ENCODE measurements at places on chromosomes 12 and 14. TPM values are rescaled to one million over a fixed set of nuclear protein-coding genes. Genes with fewer than 3 reads are reported as not detected.

DNA sequence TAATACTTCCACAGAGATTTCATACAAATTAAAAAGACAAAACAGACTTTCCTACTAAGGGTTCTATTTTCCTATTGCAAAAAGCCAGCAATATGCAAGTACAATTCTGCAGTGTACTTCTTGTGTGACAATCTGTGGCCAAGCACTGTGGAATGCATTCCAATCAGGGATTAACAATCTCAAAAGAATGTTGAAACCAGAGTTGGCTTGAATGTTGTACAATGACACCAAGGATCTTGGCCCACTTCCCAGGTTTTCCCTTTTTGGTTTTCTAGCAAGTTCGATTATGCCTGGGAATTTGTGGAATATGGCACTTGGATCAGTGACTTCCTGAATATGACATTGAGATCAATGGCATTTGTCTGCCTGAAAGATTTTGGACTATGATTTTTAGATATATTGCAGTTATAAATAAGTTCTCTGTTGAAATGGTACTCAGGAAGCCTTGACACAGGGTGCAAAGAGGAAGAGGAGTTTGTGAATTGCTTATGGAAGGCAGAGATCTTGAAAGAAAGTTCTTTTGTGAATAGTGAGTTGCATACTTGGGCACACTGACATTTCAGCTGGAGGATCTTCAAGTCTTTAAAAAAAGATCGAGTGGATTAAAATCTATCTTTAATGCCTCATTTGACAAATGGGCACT is 81.4 kb upstream of the FERMT2 start:
- no peak for DNase-seq

IAPP gene
- total RNA-seq = not detected

DNA sequence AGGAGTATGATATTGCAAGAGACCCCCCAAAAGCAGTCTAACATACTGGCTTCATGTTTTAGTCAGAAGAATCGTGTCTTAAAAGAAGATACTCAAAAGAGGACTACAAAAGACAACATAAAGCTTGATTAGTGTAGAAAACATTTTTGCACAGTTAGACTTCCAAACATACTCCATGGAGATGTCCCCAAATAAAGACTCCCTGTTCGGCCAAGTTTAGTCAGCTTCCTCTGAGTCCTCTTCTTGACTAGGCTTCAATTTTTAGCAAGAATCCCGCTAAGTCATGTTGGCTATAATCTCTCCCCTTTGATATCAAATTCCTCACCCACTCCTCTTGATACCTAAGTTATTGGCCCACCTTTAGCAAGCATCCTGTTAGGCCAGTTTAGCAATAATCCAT is 298.0 kb downstream of the RMST start:
- DNase-seq = no peak

YEATS4 gene
- 7.7 TPM for total RNA-seq

DNA sequence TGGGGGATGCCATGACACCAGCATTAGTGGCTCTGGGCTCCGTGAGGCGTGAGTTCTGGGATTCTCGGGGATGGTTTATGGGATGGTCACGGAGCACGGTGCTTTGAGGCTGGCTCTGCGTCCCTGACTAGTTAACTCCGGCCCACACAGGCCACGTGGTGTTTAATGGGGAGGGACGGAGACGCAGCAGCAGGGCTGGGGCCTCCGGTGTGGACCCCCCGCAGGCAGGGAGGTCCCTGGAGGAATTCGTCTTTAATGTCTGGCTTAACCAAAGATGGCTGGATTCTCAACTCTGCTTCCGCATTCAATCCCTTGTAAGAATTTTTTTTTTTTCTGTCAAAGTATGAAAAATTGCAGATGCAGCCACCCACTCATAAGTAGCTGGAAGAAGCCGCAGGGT is 86.4 kb upstream of the RFLNA start:
- DNase-seq = no peak

- no peak for DNase-seq
These were observed 39.8 kb downstream of the RNF34 start for GRCh38 chr12:121439715-121440114.

DNA sequence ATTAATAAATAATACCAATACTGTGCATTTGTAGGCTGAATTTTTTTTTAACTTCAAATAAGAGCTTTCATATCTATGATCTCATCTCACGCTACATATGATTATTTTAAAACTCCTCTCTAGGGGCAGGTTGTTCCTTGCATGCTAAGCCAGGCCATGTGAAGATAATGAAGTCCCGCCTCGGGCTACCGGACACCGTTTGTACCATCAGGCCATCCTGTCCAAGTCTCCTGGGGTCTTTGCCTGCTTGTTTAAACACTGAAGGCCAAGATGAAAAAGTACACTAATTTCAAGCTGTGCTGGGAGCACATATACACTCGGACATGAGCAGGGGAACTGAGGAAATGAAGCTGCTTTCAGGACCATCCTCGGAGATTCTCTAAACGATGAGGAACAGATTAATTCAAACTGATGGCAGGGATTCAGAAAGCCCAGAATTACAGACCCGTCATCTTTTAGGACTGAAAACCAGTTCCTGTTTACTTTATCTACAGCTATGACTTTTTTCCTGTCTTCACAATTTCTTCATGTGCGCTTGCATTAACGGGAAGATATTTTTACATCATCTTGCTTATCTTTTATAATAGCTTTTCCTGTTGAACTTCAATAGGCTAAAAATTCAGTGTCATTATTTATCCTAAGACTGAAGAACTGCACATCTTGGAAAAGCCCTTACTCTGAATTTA is 6.3 kb upstream of the ABHD12B start:
- DNase-seq = no peak
